ENCODE measurements at places on chromosomes 4 and X.

GRCh38 chrX:101210630-101211029 is 9.0 kb upstream of the DRP2 start:
- DNase-seq = no peak

GRCh38 chr4:156116991-156117390 is 163.3 kb upstream of the CTSO start:
- no peak for DNase-seq

DNA sequence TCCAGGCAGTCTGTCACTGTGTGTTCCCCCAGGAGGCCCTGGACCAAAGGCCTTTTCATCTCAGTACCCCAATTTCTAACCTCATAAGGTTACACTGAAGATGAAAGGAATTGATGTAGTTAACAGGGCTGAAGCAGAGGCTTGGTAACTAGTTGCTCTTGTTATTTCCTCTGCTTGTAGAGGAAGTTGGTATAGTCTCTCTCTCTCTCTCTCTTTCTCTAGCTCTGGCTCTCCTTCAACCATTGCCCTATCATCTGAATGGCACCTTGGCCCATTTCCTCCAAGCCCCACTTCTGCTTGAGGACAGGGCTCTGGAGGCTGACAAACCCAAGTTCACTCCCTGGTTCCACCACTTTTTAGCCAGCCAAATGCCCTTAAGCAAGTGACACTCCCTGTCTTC is 96.1 kb downstream of the MAMLD1 start:
- no peak for DNase-seq

GRCh38 chr4:159268607-159269006 is 165.7 kb downstream of the RAPGEF2 start:
- no peak for DNase-seq

- DNase-seq = no peak
Observed at GRCh38 chr4:100848841-100849240, 331.0 kb upstream of the EMCN start.

Data from GM12892 (cell line).